KBM-7 (cell line): ENCODE measurements at places on chromosomes 4 and X.

DNA sequence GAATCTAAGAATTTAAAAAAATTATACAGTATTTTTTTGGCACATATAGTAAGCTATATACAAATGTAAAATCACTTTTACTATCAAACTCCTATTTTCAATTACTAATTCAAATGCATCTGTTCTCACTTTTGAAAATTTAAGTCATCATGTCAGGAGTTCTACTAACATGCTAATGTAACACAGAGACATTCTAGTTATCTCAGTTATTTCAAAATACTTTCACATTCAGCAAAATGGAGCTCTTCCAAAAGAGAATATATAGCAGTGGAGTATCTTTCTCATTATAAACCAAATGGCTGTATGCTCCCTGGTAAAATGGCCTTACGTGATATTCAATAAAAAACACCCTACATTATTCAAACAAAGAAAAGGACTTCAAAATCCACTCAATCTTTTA, 42.3 kb downstream of the RFC1 start:
- DNase-seq: no peak

- peak; percentile 79 for DNase-seq
Measured at GRCh38 chrX:120790118-120790517, 85.5 kb downstream of the CT47B1 start.

- DNase-seq: no peak
Measured at GRCh38 chrX:67635424-67635823, 91.6 kb downstream of the AR start.

GRCh38 chr4:6109842-6110560, 90.3 kb downstream of the JAKMIP1 start:
- DNase-seq: no peak
